CD8-positive, alpha-beta memory T cell (primary cell): ENCODE measurements at places on chromosomes 11 and 22. TPM values are rescaled to one million over a fixed set of nuclear protein-coding genes. Genes with fewer than 3 reads are reported as not detected.

The NCR3LG1 gene
- total RNA-seq: 5.9 TPM

The TRPM5 gene
- total RNA-seq: not detected

The TMPRSS13 gene
- 1.5 TPM for total RNA-seq

The UBE2L6 gene
- total RNA-seq: 79.2 TPM

DNA sequence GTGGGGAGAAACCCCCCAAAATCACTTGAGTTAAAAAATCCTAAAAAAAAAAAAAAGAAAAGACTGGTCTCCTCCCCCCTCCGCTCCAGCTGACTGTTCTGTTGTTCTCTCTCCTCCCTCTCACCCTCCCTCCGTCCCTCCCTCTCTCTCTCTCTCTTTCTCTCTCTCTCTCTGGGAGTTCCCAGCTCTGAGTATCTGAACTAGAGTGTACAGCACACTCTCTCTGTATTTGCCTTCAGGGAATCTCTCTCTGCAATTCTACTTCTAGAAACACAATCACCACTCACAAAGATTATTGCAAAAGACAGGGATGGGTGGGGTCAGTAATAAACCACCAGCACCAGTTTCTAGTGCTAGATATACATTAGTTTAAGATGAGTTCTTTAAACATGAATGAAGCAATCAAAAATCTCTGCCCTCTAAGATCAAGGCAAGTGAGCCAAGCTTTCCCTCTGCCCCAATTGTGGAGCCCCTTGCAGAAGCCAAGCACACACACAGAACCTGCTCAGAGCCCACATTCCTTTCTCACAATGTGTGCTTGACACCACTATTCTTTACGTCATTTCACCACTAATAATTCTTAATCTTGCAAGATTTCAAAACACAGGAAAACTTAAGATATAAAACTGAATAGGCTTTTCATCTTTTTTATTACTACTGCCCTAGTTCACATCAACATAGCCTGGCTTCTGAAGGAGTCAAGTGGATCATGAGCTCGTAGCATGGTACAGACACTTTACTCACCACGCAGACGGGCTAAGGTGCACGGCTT, 133.5 kb downstream of the RBFOX2 start:
- H3K27ac ChIP-seq: no peak overlapping the region
- no peaks in the 10 kb centered on the region for H3K27me3 ChIP-seq
- no peaks in the 10 kb centered on the region for H3K36me3 ChIP-seq
- H3K4me1 ChIP-seq: peaks cover 3% of the 10 kb centered on the region
- DNase-seq: peak; percentile 3

DNA sequence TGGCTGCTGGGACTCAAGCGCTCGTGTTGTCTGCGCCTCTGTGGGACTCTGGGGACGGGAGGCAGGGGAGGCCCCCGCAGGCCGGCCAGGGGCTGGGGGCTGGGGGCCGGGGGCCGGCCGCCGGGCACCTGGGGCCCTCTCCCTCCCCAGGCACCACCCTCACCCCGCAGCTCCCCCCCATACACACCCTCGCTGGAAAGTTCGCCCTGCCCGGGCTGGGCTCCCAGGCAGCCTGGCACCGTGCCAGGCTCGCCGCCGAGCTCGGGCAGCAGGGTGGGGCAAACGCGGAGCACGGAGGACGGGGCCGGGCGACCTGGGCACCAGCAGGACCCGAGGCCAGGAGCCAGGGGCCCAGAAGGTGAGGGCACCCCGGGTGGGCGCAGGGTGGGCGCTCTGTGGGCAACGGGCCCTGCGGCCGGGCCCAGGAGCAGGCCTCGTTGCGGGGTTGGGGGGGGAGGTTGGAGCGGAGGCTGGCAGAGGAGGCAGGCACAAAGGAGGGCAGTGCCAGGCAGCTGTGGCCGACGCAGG, 76.7 kb upstream of the WNT7B start:
- DNase-seq: peak; percentile 64
- H3K36me3 ChIP-seq: no peaks in the 10 kb centered on the region
- H3K27me3 ChIP-seq: no peaks in the 10 kb centered on the region
- peak overlapping the region; percentile 31 for H3K4me3 ChIP-seq

DNA sequence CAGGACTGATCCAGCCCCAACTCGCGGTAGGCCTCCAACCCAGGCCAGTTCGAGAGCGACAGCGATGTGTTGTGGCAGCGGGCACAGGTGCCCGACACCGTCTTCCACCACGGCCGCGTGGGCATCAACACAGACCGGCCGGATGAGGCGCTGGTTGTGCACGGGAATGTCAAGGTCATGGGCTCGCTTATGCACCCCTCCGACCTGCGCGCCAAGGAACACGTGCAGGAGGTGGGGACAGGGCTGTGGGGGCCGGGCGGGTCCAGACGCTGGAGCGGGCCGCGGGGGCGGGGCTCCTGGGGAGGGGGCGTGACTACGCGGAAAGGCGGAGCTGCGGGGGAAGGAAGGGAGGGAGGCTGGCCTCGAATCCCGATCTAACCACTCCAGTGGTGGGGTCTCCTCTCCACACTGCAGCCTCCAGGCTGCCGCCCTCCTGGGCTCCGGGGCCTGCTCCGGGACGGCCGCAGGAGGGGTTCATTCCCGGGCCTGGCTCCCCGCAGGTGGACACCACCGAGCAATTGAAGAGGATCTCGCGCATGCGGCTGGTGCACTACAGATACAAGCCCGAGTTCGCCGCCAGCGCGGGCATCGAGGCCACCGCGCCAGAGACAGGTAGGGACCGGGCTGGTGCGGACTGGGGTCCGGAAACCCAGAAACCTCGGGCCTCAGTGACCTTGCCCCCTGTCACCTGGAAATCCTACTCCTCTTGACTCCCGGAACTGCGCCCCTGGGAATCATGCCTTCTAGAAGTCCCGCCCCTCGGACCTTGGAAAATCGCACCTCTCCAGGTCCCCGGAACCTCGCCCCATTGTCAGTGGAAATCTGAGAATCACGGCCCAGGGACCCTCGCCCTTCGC, 14.9 kb downstream of the TMEM258 start:
- H3K27ac ChIP-seq: no peak overlapping the region
- H3K27me3 ChIP-seq: no peaks in the 10 kb centered on the region
- no peaks in the 10 kb centered on the region for H3K36me3 ChIP-seq
- H3K4me1 ChIP-seq: peaks cover 7% of the 10 kb centered on the region

- DNase-seq: no peak
- peaks cover 44% of the 10 kb centered on the region for H3K4me1 ChIP-seq
- no peak overlapping the region for H3K27ac ChIP-seq
- H3K27me3 ChIP-seq: no peaks in the 10 kb centered on the region
- no peak overlapping the region for H3K4me3 ChIP-seq
- peaks cover 93% of the 10 kb centered on the region for H3K36me3 ChIP-seq
Measured at GRCh38 chr22:30932661-30933060, 35.9 kb downstream of the MORC2 start.

GRCh38 chr11:45864041-45864440, 16.8 kb downstream of the CRY2 start:
- no peaks in the 10 kb centered on the region for H3K4me1 ChIP-seq
- H3K27me3 ChIP-seq: no peaks in the 10 kb centered on the region
- no peak overlapping the region for H3K27ac ChIP-seq
- DNase-seq: no peak

DNA sequence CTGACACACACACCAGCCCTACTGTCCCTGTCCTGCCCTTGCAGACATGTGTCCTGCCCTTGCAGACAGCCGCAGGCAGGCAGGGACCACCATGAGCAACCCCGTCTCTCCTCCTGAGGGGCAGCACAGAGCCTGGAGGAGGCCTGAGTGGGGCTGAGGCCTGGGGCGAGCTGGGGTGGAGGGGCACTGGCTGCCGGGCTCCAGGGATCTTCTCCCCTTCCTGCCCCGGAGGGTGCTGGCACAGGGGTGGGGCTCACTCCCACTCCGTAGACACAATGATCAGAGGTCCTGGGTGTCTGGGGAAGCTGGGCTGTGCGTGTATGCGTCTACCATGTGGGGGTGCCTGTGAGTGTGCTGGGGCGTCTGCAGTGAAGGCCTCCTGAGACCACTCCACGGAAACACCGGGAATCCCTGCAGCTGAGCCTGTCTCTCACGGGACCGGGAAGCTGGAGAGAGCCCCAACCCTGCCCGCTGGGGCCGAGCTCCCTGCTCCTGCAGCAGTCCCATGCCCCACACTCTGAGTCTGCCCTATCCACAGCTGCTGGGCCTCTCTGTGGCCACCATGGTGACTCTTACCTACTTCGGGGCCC, 588 bp downstream of the TSPAN32 start:
- peak; percentile 26 for DNase-seq
- peak overlapping the region; percentile 88 for H3K4me3 ChIP-seq

DNA sequence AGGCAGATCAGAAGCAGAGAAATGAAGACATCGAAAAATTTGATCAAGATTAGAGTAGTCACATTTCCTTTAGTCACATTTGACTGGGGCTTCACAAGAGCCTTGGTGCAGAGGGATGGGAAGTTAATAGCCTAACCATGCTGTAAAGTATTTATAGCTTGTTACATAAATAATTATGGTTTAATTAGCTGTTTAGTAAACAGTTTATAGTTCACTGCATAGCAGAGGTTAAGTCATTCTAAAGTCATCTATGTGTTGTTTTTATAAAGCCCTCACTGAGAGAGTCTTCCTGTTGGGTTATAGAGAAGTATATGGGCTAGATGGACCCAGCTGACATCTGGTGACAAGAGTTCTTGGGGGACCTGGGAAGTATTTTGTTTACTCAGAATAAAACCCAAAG, 47.1 kb downstream of the INSC start:
- no peaks in the 10 kb centered on the region for H3K36me3 ChIP-seq
- no peaks in the 10 kb centered on the region for H3K4me1 ChIP-seq
- no peak for DNase-seq
- no peak overlapping the region for H3K27ac ChIP-seq

DNA sequence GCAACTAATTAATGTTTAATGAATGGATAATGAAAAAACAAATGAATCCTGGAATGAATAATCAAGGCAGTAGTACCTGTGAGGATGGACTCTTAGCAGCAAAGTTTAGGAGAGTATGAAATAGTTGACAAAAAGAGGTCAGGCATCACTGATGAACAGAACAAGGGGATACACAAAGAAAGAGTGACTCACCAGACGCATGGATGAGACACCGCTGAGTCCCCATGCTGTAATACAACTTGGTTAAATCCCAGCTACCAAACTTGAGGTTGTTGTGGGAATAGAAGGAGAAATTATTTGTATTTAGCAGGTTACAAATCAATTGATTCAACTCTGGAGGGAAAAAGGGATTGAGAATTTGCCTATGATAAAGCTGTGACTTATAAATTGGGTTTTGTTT, 976.9 kb upstream of the TENM4 start:
- H3K4me3 ChIP-seq: no peak overlapping the region
- no peak for DNase-seq
- no peaks in the 10 kb centered on the region for H3K27me3 ChIP-seq
- no peaks in the 10 kb centered on the region for H3K4me1 ChIP-seq
- H3K27ac ChIP-seq: no peak overlapping the region

DNA sequence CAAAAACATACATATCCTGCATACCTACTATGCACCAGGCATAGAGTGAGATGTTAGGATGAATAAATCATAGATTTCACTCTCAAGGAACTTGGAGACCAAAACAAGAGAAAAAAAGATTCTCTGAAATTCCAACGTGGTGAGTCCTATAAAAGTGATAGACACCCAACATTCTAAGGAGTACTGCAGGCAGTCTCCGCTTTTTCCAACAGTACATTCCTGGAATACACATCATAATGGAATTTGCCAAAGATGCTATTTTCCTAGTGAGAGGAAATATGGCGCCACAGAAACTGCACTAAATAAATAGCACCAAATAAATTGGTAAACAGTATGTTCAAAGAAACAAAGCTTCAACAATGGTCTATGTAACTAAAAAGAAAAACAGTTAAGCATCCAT, 6.0 kb downstream of the TMEM123 start:
- no peak overlapping the region for H3K4me3 ChIP-seq
- no peak for DNase-seq
- no peaks in the 10 kb centered on the region for H3K36me3 ChIP-seq
- H3K27me3 ChIP-seq: no peaks in the 10 kb centered on the region
- peaks cover 56% of the 10 kb centered on the region for H3K4me1 ChIP-seq

- peaks cover 4% of the 10 kb centered on the region for H3K27me3 ChIP-seq
- H3K4me1 ChIP-seq: no peaks in the 10 kb centered on the region
- H3K27ac ChIP-seq: no peak overlapping the region
- no peak overlapping the region for H3K4me3 ChIP-seq
- no peaks in the 10 kb centered on the region for H3K36me3 ChIP-seq
Measured at GRCh38 chr22:43526117-43526655, 114.4 kb downstream of the MPPED1 start.

- H3K27ac ChIP-seq: no peak overlapping the region
- no peaks in the 10 kb centered on the region for H3K4me1 ChIP-seq
- no peak overlapping the region for H3K4me3 ChIP-seq
- no peak for DNase-seq
- H3K27me3 ChIP-seq: no peaks in the 10 kb centered on the region
Measured at GRCh38 chr11:108614086-108614485, 20.5 kb upstream of the EXPH5 start.

GRCh38 chr11:22467248-22467647, 129.1 kb downstream of the SLC17A6 start:
- no peak for DNase-seq
- no peak overlapping the region for H3K27ac ChIP-seq
- H3K4me3 ChIP-seq: no peak overlapping the region
- H3K27me3 ChIP-seq: no peaks in the 10 kb centered on the region
- H3K36me3 ChIP-seq: no peaks in the 10 kb centered on the region

DNA sequence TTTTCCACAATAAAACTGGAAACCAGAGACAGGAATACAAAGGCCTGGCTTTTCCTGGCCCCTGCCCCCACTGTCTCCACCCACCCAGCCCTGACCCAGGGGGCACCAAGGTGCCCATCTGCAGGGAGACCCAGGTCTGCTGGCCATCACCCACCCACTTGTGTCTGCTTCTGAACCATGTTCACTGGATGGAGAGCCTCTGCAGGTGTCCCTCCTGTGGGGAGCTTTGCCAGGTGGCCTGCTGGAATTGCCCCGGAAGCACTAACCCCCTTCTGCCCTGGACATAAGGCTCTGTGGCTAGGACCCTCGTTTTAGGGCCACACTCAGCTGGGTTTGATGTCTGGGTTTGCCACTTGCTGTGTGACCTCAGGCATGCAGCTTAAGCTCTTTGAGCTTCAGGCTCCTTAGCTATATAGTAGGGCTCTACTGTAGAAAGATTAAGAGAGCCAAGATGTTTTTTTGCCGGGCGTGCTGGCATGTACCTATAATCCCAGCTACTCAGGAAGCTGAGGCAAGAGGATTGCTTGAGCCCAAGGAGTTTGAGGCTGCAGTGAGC, 3.9 kb downstream of the SCARF2 start:
- no peaks in the 10 kb centered on the region for H3K36me3 ChIP-seq
- no peak for DNase-seq
- peaks cover 37% of the 10 kb centered on the region for H3K27me3 ChIP-seq
- H3K4me1 ChIP-seq: peaks cover 39% of the 10 kb centered on the region
- no peak overlapping the region for H3K27ac ChIP-seq

GRCh38 chr11:2366276-2366675, 10.8 kb upstream of the CD81 start:
- no peak overlapping the region for H3K4me3 ChIP-seq
- no peak overlapping the region for H3K27ac ChIP-seq
- no peaks in the 10 kb centered on the region for H3K4me1 ChIP-seq
- DNase-seq: no peak

- H3K27me3 ChIP-seq: no peaks in the 10 kb centered on the region
- H3K27ac ChIP-seq: no peak overlapping the region
- no peak for DNase-seq
- H3K36me3 ChIP-seq: peaks cover 26% of the 10 kb centered on the region
Measured at GRCh38 chr11:36492724-36493304, 17.3 kb downstream of the TRAF6 start.
